ENCODE measurements at places on chromosomes 1 and 21. TPM values are rescaled to one million over a fixed set of nuclear protein-coding genes. Genes with fewer than 3 reads are reported as not detected.

The CACHD1 gene
- 7.1 TPM for total RNA-seq

GRCh38 chr21:20106368-20106767 is 891.8 kb upstream of the NCAM2 start:
- DNase-seq = no peak

GRCh38 chr21:26965907-26966581 is 844 bp downstream of the ADAMTS5 start:
- peak; percentile 47 for DNase-seq

DNA sequence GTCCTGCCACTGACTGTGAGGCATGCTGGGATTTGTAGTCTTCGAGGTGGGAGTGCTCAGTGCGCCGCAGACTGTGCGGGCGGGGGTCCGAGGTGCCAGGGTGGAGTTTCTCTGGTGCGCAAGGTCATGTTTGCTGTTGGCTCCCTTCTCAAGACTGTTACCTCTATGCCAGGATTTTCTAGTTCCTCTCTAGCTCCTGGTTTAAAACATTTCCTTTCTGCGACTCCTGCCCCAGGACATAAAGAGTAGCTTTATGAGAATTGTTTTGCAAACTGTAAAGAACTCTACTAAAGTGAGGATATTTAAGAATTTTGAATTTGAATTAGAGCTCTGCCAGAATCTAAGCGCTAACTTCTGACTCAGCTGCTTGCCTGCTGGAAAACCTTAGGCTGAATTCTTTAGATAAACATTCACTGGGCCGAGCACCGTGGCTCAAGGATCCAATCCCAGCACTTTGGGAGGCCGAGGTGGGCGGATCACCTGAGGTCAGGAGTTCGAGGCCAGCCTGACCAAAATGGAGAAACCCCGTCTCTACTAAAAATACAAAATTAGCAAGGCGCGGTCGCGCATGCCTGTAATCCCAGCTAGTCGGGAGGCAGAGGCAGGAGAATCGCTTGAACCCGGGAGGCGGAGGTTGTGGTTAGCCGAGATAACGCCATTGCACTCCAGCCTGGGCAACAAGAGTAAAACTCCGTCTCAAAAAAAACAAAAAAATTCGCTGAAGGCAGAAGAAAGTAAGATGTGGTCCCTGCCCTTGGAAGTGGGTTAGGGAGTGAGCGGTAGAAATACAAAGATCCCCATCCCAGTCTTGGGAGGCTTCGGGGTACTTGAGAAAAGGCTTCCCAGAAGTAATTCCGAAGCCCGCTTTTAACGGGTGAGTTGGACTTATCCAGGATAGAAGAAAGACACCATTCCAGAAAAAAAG is 992 bp upstream of the USP48 start:
- peak; percentile 99 for DNase-seq

DNA sequence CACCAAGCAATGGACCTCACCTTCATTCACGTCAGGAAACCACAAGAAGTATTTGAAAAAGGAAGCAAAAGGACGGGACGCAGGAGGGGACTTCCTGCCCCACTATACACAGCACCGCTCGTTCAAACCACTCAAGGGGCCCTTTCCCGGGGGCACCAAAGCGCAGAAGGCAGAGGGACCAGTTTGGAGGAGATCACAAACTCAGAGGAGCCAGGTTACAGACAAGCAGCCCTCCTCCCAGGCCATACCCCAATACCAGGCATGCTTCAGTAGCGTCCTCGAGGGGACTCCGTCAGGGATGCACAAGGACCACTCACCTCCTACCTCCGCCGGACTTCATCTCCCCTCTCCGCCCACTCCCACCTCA is 685 bp downstream of the CRTC2 start:
- peak; percentile 45 for DNase-seq

GRCh38 chr1:181010789-181011188 is 11.9 kb downstream of the STX6 start:
- no peak for DNase-seq

GRCh38 chr1:205832326-205832751 is 17.6 kb downstream of the PM20D1 start:
- no peak for DNase-seq

DNA sequence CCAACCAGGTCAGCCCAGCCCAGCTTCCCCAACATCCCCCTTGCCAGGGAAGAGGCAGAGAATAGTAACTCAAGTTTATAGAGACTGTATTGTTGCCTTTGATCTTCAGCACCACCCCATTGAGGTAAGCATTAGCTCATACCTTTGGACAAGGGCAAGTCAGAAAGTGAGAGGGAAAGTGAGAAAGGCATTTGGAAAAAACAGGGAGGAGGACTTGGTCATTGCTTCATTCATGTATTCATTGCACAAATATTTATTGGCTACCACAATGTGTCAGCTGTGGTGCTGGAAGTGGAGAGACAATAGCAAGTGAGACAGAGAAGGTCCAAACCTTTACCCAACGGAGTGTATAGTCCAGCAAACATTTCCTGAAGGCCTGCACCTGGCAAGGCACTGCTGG is 561.2 kb downstream of the KIF26B start:
- DNase-seq = peak; percentile 77

GRCh38 chr21:36379251-36379650 is 5.9 kb upstream of the CHAF1B start:
- no peak for DNase-seq

DNA sequence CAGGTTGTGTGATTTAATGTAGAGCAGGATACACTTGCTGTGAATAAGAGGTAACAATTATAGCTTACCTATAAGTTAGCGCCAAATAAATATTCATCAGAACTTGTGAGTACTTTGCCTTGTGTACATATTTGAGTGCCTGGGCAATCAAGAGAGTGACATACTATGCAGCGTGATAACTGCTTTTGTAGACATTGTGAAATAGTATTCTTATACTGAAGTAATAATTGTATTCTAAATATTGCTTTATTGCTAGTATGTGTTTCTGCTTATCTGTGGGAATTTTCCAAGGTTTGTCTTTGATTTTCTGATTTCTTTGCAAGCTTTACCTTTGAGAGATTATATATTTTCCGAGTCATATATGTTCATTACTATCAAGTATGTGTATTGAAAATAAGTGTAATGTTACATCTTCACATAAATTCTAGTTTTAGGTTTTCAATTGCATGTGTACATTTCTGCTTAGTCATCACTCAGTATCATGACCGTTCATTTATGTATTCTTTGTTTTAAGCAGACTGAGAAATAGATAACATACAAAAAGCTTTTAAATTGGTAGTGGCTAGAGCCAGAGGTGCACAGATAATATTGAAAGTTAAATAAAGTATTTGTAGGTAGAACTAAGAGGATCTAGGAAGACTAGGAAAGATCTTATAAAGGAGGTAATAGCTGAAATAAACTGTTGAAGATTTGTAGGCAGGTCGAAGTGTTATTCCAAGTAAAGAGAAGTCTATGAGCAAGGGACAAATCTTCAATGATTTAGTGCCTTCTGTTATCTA is 19.5 kb downstream of the USP25 start:
- no peak for DNase-seq

DNA sequence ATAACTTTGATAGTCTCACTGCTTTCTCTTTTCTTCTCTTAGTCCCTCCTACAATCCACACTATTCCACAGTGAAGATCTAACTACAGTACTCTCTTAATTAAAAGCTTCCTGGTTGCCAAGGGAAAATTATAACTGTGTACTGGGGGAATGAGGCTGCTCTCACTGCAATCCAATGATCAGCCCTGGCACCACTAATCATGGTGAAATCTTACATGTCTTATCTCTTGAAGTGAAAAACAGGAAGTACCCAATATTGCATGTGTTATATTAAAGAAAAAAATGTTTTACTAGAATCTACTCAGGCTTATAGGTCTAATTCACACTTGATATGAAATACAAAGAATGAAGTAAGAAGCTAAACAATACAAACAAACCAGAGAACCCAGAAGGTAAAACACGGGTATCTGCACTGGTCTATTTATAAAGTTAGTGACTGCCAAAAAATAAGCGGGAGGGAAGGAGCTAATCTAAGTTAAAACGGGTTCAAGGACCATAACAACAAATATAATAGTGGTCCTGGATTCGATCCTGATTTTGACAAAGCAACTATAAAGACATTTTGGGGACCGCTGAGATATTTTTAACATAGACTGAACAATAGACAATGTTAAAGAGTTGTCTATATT is 57.5 kb downstream of the RGS2 start:
- no peak for DNase-seq

DNA sequence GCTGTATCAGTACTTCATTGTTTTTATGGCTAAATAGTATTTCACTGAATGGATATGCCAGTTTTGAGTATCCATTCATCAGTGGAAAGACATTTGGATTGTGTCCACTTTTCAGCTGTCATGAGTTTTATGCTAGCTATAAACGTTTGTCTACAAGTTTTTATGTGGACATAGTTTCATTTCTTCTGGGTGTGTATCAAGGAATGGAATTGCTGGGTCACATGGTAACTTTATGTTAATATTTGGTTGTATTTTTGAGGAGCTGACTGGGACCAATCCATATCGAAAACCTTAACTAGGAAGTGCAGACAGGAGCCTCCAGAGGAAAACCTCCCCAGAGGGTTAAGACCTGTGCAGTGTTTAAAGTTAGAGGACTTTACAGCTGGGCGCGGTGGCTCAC is 31.8 kb upstream of the DISC1 start:
- no peak for DNase-seq
